ENCODE measurements at places on chromosomes 5 and 9.

- no peak for DNase-seq
Observed at GRCh38 chr9:128161215-128161902, 1.3 kb downstream of the BBLN start.

GRCh38 chr9:93223260-93224180 is 39.6 kb downstream of the WNK2 start:
- no peak for DNase-seq

GRCh38 chr5:66813306-66813705 is 217.1 kb downstream of the MAST4 start:
- no peak for DNase-seq

DNA sequence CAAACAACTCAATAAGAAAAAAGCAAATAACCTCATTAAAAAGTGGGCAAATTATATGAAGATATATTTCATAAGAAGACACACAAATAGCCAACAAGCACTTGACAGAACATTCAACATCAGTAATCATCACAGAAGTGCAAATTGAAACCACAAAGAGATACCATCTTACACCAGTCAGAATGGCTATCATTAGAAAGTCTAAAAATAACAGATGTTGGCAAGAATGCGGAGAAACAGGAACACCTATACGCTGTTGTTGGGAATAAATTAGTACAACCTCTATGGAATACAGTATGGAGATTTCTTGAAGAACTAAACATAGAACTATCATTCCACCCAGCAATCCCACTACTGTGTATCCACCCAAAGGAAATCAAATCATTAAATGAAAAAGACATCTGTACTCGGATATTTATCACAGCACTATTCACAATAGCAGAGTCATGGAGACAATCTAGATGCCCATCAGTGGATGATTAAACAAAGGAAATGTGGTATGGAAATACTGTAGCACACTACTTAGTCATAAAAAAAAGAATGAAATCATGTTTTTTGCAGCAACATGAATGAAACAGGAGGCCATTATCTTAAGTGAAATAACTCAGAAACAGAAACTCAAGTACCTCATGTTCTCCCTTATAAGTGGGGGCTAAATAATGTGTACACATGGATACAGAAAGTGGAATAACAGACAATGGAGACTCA is 106.8 kb upstream of the FST start:
- DNase-seq = no peak

GRCh38 chr9:127393645-127394044 is 3.3 kb upstream of the SLC2A8 start:
- no peak for DNase-seq

DNA sequence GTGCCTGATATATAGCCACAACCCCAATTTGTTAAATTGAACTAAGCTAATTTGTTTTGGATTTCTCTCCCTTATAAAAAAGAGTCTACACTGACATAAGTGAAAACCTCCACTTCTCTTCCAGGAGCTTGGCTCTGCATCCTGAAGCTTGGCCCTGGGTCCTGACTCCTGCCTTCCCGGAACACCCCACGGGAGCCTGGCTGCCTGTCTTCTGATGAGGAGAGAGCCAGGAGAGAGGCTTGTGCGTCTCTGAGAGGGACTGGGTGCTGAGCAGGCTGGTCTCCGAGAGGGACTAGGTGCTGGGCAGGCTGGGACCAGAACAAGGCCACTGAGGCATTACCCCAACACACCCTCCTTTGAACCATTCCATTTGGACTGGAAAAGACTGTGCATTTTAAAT is 6.5 kb upstream of the PTGES start:
- no peak for DNase-seq

- DNase-seq = no peak
Observed at GRCh38 chr5:163978897-163979296, 473.5 kb downstream of the MAT2B start.

All from stimulated activated CD4-positive, alpha-beta T cell treated with anti-CD3 and anti-CD28 coated beads, Interleukin-1b, Interleukin-23, amount 100 ng/mL, for 24 hours (primary cell).